T-helper 17 cell (primary cell): ENCODE measurements at places on chromosomes 4 and X.

GRCh38 chr4:123877551-123877950 lies 481.0 kb downstream of the SPRY1 start:
- DNase-seq: no peak

GRCh38 chr4:24840362-24840761 lies 45.0 kb downstream of the SOD3 start:
- DNase-seq: no peak

DNA sequence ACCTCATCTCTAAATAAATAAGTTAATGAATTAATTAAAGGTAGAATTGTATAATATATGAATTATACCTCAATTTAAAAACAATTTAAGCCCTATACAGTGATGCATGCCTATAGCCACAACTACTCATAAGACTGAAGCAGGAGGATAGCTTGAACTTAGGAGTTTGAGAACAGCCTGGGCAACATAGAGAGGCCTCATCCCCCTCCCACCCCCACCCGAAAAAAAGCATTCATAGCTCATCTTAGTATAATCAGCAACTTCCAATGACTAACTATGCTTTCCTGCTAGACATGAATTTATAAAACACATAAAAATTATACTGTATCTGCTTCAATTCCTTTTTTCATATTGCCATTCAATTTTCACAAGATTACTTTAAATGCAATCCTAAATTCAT lies 1.6 kb downstream of the LRBA start:
- DNase-seq: no peak

- DNase-seq: no peak
Observed at GRCh38 chr4:142824368-142824767, 21.7 kb downstream of the INPP4B start.

DNA sequence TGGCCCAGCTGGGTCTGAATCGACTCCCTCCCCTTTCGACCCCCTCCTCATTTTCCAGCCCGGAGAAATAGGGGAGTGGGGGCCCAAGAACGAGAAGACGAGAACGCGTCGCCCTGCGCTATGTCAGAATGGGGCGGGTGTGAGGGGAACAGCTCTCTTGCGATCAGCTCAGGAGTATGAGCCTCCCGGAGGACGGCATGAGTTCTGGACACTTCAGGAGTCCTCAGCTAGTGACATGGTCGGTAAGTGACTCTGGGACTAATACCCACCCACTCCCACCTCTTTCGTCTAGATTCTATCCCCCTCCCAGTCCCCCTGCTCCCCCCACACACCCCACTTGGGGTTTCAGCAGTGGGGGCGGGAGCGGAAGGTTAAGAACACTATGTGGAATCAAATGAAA lies 944 bp downstream of the KLF8 start:
- DNase-seq: no peak

- no peak for DNase-seq
Observed at GRCh38 chr4:95304898-95305297, 243.9 kb downstream of the UNC5C start.

DNA sequence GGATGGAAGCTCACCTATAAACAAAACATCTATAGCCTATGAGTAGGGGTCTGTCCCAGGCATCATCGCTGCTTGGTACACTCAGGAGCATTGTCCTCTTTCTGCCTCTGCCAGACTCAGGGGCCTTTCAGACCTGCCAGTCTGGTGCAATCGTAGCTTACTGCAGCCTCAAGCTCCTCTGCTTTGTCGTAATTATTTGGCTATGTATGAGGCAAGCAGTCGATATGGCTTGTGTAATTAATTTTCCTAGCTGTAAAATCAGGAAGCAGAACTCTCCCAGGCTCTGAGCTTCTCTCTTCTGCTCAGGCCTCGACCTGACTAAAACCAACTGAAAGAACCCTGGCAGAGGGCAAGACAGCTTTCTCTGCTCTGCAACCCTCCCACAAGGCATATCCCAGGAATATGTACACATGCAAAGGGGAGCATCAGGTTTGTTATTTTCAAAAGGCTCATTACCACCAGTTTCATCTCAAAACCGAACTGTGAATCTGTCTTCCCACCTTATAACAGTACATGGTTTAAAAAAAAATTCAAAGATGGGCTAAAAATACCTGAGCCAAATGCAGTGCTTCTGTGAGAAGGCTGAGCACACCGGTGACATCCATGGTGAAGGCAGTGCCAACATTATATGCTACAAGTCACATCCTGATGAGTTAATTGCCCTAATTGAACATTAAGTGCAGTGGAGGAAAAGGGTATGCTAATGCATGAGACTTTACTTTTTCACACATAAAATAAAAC lies 309.2 kb upstream of the EMCN start:
- DNase-seq: no peak

DNA sequence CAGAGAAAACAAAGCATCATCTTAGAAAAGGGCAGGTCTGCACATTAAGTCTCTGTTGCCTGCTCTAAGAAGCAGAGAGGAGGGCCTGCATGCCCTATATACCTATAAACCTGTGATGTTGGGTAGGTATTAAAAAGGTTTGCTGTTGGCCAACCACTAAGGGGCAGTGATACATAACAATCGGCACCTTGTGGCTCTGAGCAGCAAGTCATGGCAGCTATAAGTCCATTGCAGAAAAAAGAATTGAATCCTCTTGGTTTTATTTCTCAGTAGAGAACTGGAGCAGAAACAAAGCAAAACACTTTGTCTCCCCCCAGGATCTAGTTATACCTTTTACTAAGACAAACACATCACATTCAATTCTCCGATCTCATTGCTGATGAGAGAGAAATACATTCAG lies 1364.4 kb downstream of the STIM2 start:
- no peak for DNase-seq
